PC-3 (cell line): ENCODE measurements at places on chromosomes 12 and 14. TPM values are rescaled to one million over a fixed set of nuclear protein-coding genes. Genes with fewer than 3 reads are reported as not detected.

DNA sequence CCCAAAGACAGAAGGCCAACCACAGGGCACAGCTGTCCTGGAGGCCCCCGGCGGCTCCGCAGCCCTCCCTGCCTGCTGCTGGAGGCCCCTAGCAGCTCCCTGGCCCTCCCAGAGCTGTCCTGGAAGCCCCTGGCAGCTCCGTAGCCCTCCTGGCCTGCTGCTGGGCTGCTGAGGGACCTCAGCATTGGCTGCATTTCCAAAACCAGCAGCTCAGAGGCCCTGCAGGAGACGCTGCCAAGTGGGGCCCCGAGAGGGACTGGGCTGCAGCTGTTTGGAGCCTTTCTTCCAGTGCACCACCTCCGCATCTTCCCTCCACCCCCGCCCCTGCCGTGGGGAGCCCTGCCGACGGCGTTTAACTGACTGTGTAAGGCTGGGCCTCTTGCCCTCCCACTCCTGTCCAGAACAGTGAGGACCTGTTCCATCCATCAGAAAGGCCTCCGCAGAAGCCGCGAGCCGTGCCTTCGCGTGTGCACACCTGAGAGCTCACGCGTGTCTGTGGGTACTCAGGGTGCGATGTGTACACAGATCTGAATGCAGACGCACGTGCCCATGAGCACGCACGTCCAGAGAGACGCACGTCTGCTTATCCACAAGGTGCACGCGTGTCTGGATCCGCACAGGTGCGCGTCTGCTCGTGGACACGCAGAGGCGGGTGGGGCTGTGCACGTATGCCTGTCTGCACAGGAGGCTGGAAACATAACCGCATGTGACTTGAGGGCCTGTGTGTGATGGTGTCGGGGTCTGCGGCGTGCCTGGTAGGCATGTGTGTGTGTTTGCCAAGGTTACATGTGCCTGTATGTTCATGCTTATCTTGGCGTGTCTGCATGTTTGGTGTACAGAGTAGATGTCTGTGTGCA, 57.0 kb upstream of the FBRSL1 start:
- no peak for DNase-seq

Gene SLC10A1
- not detected in 2 replicates for total RNA-seq

Gene LTBR
- total RNA-seq = 160 and 163 TPM in 2 replicates

Gene C14orf180
- not detected in 2 replicates for total RNA-seq
